ENCODE measurements at places on chromosomes 11 and 22. TPM values are rescaled to one million over a fixed set of nuclear protein-coding genes. Genes with fewer than 3 reads are reported as not detected.

DNA sequence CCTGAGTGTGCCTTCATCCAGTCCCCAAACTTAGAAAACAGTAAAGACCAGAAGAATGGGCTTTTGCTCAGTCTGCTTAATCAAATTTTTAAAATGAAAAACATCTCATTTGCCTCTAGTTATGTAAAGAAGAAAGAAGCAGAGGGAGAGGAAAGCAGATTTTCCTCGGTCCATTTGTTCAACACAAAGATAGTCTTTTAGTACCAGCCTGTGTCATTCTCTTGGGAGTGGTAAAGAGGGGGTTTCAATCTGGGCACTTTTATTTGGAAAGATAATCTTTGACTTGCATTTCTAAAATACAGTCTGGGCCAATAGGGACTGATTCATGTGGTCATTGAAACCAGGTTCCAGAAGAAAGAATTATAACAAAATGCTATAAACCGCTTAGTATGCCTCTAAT is 29.5 kb downstream of the KREMEN1 start:
- DNase-seq: no peak

DNA sequence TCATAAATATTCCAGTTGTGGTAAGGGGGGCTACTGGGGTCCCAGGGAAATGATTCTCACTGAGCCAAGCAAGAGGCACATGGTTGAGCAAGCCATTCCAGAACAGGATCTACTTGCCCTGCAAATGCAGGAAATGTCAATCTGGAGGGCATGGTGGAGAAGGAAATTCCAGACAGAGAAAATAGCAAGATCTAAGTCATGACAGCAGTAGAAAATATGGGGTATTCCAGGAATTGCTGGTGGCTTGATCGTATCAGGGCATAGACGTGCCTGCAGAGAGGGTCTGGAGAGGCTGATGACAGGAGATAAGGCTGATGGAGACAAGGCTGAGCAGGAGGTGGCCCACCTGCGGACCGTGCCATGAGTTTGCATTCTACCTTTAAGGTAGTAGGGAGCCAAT is 566.3 kb upstream of the CADM1 start:
- DNase-seq: no peak

Gene FJX1
- total RNA-seq: 0.77 TPM

- no peak for DNase-seq
Measured at GRCh38 chr11:115497303-115497702, 6.9 kb downstream of the CADM1 start.

- DNase-seq: no peak
Measured at GRCh38 chr11:6300325-6300724, 20.0 kb downstream of the CAVIN3 start.

Gene IRAG1
- total RNA-seq: not detected

Gene RAB38
- 0.72 TPM for total RNA-seq

- no peak for DNase-seq
Measured at GRCh38 chr11:2256293-2256913, 14.0 kb downstream of the ASCL2 start.

Gene SAA4
- not detected for total RNA-seq

Gene NR1H3
- total RNA-seq: 10.4 TPM

DNA sequence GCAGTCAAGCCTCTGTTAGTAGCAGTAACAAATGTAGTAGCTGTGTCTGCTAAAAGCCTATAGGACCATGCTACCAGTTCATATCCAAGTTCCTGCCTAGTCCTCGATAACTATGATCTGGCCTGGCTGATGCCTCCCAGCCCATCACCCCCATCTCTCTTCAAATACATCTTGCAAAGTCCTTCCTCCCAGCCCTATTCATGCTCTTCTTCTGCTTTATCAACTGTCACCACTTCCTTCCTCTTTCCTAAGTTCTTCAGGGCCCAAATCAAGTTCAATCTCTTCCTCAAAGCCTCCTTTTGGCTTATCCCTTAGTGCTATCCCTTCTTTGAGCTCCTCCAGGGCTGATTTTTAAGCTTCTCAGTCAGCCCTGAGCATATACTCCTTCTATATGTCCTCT is 150.9 kb upstream of the THY1 start:
- no peak for DNase-seq

DNA sequence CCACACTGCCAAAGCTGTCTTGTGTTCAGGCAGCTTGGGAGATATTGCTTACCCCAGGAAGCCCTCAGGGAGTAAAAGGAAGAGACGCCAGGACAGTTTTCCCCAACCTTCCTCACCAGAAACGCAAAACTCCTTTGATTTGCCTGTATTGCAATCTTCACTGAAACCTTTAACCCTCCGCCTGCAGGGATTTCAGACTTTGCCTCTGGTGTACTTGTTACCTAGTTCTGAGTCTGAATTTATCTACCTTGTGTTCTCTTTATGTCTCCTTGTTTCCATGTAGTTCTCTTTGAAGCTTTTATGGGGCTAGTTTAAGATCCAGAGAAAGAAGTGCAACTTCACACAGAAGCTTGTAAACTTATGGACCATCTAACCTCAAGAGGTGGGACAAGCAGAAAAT is 154.2 kb downstream of the DSCAML1 start:
- DNase-seq: no peak

DNA sequence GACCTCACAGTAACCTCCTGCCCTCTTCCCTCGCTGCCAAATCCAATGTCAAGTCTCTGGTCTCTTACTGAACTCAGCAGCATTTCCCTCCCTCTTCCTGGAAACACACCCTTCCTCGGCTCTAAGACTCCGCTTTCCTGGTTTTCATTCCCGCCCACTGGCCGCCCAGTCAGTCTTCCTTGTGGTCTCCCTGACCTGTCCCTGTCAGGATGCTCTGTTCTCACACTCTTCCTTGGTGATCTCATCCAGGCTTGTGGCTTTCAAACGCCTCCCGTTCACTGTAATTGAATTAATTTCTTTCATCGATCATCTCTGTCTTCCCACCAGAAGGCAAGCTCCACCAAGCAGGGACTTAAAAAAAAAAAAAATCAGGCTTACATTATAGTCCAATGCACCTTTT is 33.5 kb downstream of the MYO18B start:
- no peak for DNase-seq
